Occipital lobe (tissue), 3 donors: ENCODE measurements at places on chromosomes 12 and 14. TPM values are rescaled to one million over a fixed set of nuclear protein-coding genes. Genes with fewer than 3 reads are reported as not detected.

DNA sequence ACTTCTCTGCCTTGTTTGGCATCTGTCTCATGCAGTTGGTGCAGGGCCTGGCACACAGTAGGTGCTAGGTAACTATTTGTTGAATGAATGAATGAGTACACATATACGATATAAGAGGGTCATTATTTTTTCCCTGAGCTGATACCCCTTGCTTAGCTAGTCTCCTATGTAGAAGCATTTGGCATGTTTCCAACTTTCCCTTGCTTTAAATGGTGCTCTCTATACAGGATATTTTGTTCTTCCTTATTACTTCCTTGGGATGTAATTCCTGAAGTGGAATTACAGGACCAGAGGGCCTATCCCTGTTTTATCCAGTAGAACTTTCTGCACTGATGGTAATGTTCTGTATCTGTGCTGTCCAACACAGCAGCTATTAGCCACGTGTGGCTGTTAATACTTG, 250.1 kb upstream of the PWP1 start:
- DNase-seq: no peak

GRCh38 chr12:21392384-21392783, 19.7 kb downstream of the IAPP start:
- DNase-seq: no peak

The SIX1 gene
- 0.47 TPM for total RNA-seq

DNA sequence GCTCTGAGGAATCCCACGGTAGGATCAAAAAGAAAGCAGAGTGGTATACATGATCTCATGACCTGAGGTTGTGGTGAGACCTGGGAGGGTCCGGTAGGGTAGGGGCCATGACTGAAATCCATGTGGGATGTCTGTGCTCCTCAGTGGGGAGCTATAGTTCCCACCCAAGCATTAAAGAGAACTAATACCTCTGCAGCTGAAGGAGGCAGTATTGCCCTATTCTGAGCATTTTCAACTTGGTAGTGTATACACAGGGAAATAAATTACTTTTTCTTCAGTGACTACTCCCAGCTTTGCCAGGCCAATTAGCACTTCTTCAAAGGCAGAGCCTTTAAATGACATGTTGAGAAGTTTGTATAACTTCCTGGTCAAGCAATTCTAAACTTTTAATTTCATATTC, 613.8 kb downstream of the KCNH5 start:
- DNase-seq: no peak

The OR6C2 gene
- total RNA-seq: not detected

DNA sequence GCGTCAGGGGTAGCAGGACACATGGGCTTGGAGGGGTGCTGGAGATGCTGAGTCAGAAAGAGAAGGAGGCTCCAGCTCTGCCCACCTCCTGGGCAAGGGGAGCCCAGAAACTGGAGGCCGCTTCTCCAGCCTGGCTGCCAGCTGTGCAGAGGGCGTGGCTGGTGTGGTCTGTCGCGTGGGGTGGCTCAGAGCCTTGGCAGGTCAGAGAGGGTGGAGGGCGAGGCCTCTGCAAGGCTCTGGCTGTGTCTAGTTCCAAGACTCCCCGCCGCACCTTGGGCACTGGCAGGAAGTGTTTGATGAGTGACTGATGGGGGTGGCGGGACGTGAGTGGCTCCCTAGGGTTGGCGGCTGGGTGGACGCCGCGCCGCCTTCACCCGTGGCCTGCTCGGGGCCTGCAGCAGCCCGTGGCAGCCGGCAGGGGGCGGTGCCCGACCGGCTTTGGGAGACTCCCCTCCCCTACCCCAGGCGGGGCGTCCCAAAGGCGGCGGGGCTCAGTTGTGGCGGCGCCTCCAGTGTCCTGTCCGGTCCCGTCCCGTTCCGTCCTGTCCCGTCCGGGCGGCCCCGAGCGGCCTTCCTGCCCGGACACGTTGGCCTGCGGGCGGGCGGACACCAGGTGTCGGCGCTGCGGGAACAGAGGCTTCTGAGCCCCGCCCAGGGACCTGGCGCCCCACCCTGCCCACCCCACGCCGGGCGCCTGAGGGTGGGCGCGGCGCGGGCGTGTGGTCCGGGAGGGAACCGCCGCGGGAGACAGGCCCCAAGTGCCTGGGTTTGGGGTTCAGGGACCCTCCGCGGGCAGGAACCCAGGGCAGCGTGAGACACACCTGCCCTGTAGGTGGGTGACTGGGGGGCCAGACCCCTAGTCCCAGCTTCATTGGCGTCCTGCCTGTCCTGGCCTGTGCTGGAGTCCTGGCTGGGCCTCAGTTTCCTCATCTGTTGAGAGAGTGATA, 39.7 kb downstream of the KRT80 start:
- DNase-seq: no peak

GRCh38 chr14:104268725-104269436, 130.5 kb downstream of the KIF26A start:
- no peak for DNase-seq

DNA sequence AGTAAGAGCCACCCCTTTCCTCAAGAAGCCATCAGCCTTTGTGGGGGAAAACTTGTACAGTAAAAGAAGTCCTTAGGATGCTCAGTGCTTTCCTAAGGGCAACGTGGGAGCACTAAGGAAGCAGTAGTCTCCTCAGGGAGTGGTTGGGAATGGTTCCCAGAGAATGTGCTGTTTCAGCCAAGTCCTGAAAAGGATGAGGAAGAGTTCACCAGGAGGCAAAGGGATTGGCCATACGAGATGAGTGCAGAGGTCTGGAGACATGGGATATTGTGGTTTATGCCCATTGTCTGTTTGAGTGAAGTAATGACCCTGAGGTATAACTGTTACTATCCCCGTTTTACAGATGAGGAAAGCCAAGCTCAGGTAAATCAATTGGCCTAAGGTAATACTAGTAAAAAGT, 86.0 kb upstream of the ATF1 start:
- no peak for DNase-seq

DNA sequence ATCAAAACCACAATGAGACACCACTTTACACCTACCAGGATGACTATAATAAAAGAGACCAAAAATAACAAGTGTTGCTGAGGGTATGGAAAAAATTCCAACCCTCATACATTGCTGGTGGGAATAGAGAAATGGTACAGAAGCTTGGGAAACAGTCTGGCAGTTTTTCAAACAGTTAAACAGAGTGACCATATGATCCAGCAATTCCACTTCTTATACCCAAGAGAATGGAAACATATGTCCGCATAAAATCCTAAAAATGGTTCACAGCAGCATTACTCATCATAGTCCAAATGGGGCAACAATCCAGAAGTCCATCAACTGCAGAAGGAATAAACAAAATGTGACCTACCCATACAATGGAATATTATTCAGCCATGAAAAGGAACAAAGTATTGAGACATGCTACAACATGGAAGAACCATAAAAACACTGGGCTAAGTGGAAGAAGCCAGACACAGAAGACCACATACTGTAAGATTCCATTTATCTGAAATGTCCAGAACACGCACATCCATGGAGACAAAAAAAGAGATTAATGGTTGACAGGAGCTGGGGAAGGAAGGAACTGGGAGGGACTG, 44.5 kb downstream of the CHGA start:
- DNase-seq: no peak

DNA sequence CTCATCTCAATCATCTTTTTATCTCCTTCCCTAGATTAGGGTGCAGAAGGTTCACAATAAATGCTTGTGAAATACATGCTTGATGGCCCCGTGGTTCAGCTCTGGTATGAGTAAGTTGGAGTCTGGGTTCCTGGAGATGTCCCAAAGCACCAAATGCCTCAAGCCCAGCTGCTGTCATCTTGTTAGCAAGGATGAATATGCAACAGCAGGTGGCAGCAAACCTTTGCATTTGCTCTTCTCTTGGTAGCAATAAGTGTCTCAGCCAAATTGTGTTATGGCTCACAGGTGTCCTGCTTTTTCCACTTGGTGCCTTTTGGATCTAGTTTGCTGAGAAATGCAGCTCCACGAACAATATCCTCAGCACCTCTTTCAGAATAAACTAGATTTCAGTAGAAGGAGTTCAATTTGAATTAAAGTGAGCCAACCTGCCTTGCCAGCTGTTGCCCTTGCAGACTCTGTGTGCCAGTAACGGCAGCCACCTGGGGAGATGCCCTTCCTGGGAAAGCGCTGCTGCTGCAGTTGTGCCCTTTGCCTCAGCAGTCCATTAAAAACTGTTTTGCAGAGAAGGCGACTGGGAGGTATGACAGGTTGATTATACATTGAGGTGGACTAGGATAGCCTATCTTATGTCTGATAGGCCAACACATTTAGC, 417.3 kb downstream of the SNAPC1 start:
- DNase-seq: peak; percentile 73

- DNase-seq: no peak
Observed at GRCh38 chr14:69855180-69855832, 23.9 kb upstream of the SMOC1 start.

The COX8C gene
- not detected for total RNA-seq

- DNase-seq: no peak
Observed at GRCh38 chr12:48118284-48118871, 786 bp upstream of the PFKM start.

DNA sequence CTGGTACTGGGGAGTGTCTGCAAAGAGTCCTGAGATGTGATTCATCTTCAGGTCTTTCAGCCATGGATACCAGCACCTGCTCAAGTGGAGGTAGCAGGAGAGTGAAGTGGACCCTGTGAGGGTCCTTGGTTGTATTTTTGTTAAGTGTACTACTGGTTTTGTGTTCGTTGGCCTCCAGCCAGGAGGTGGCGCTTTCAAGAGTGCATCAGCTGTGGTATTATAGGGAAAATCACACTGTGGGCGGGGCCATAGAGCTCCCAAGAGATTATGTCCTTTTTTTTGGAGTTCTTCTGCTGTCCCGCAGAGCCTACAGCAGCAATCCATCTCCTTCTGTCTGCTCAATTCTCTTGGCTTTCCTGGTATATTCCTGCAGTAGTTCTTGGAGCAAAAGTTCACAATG, 66.8 kb downstream of the SPATA7 start:
- no peak for DNase-seq

DNA sequence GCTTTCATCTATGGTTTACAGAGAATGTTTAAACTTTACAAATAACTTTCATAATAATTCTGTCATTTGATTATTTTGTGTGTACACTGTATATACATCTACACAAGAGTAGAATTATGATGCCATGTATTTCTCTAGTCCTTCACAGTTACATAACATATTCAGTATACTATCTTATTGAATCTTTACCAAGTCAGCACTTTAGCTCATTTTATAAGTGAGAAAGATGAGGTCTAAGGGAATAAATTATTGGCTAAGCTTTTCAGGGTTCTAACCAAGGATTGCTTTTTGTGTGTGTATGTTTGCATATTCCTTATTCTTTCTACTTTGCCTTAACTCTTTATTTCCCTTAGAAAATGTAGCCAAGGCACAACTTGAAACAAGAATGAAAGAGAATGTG, 84.3 kb upstream of the PTPRQ start:
- DNase-seq: no peak
